ENCODE measurements at places on chromosomes 16 and 17.

DNA sequence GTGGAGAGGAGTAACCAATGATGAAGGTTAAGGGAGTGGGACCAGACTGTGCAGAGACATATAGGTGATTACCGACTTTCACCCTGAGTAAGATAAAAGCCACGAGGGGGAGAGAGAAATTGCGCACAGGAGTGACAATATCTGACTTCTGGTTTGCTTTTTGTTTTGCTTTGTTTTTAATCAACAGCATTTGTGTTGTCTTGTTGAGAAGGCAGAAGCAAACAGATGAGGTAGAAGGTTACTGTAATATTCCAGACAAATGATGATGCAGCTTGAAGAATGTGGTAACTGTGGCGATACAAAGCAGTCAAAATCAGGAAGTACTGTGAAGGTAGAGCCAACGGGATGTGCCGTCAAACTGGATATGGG, 7.5 kb downstream of the PELP1 start:
- DNase-seq, result no peak

DNA sequence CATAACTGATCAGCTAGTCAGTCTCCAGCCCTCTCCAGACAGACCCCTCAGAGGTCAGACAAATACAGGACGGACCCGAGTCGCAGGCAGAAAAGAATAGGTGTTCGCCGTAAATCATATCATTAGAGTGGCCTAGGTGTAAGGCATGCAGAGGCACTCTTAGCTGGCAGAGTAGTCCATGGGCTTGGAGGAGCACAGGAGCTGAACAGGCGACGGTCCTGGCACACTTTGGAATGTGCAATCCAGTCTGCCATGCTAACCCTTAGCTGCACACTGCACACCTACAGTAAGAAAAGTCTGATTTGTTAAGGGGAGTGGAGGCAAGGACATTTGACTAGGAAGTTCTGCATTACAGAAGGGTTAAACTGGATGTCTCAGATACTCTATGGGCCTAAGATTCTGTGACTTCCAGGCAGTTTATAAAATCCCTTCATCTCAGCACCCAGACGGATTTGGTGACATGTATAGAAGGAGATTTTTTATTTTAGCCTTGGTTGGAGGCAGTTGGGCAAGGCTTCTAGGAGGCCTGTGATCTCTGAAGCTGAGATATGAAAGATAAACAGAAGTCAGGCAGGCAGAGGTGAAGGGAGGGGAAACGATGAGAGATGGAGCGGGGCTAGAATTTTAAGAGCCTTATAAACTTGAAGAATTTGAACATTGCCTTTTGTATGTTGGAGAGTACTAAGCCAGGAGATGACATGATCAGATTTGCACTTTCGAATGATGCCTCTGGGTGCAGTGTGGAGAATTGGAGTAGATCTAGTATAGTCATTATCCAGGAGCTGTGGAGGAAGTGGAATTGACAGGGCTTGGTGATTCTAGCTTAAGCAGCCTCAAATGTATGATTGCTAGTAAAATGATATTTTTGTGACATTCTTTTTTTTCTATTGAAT, 34.6 kb upstream of the SLC5A11 start:
- DNase-seq, result no peak

GRCh38 chr16:2078096-2078495, 30.3 kb downstream of the TSC2 start:
- DNase-seq, result no peak

- no peak for DNase-seq
These were observed 73.7 kb upstream of the FOXF1 start for GRCh38 chr16:86436466-86437185.

- no peak for DNase-seq
These were observed 176.2 kb downstream of the CYLD start for GRCh38 chr16:50917950-50918703.

- no peak for DNase-seq
These were observed 27.3 kb downstream of the SLC6A4 start for GRCh38 chr17:30208214-30208613.
